ENCODE measurements at places on chromosomes 5 and 9.

DNA sequence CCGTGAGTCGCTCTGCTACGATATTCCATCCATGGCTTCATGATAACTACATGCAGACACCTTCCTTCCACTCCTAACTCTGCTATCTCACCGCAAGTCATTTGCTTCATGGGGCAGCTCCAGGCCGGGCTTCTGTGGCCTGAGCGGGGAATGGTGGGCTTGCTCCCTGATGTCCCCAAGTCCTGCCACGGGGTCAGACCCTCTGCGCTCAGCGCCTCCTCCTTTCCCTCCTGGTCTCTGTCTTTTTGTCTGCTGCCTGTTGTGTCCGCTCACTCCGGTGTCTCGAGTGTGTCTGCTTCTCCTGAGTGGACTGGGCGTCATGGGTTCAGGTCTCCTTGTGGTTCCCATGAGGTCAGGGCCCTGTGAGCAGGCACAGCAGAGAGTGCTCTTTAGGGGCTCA, 139.6 kb downstream of the CACNA1B start:
- no peak for DNase-seq

DNA sequence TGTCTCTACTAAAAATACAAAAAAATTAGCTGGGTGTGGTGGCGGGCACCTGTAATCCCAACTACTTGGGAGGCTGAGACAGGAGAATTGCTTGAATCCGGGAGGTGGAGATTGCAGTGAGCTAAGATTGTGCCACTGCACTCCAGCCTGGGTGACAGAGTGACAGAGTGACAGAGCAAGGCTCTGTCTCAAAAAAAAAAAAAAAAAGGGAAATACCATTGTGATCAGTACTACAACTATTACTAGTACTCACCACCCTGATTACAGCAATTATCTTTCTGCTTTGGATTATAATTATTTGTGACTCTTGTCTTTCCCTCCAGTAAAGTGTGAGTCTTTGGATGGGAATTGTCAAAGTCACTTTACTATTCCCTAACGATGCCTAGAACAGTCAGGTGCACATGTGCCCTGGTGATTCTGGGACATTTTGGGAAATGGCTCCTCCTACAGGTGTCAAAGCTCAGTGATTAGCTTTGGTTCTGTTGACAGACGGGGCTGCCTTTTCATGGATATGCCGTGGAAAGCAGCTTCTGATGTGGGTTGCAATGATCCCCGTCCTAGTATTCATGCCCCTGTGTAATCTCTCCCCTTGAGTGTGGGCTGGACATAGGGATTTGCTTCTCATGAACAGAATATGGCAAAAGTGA, 31.8 kb upstream of the FRRS1L start:
- DNase-seq: no peak

DNA sequence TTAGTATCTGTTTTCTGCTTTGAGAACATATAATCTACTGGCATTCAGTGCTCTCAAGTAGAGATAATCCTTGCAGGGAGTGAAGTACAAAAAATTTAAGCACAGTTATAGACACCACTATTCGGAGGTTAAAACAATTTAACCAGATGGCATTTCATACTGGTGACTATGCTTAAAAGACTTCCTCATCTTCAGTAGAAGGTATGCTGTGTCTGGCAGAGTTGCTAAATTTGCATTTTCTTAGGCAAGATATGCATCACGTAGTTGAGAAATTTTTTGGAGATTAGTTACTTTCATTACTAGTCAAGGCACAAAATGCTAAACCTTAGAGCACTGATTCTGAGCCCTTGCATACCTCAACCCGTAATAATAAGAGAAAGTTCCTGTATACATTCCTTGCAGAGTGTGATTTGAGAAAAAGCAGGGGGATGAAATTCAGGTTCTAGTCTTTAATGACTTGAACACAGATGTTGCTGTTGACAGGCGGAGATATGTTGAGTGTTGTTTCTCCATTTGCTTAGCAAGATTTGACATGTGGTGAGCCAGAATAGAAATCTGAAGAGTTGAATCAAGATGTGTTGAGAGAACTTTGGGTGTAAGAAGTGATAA, 70.8 kb upstream of the STARD4 start:
- DNase-seq: no peak

DNA sequence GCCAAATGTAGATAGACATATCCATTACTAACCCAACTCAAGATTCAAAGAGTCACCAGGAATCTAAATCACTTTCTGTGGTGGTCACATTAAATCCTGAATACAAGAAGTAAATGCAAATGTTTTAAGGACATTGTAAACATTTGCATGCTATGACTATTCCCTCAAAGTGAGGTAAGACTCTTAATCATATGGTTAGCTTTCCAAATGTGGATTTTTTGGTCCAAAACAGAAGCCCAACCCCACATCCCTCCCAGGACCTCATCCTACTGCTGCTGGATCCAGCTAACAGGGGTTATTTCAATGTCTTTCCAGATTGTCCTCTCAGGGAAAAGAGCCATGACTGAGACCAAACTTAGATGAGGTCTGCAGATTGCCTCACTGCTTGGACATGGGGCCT, 228.1 kb upstream of the PANK3 start:
- no peak for DNase-seq

- DNase-seq: no peak
Observed at GRCh38 chr5:96930058-96930457, 5.8 kb upstream of the LNPEP start.

DNA sequence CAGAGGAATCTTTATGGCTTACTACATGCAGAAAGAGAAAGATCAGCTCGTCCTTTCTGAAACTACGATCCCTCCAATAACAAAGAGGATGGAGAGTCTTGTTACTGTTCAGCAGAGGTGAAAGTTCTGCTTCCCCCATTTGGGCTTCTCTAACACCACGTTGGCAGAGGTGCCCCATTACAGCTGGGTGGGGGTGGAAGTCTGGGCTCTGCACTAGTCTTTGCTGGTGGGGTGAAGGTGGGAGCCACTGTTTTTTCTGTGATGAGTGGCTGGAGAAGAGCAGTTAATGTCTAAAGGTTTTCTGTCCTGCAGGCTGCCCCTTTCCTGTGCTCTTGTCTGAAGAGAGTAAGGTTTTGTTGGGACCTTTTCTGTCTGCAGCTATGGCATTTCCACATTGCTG, 64.7 kb upstream of the OTULINL start:
- DNase-seq: no peak

GRCh38 chr9:88748566-88749261, 213.7 kb downstream of the NXNL2 start:
- DNase-seq: no peak

DNA sequence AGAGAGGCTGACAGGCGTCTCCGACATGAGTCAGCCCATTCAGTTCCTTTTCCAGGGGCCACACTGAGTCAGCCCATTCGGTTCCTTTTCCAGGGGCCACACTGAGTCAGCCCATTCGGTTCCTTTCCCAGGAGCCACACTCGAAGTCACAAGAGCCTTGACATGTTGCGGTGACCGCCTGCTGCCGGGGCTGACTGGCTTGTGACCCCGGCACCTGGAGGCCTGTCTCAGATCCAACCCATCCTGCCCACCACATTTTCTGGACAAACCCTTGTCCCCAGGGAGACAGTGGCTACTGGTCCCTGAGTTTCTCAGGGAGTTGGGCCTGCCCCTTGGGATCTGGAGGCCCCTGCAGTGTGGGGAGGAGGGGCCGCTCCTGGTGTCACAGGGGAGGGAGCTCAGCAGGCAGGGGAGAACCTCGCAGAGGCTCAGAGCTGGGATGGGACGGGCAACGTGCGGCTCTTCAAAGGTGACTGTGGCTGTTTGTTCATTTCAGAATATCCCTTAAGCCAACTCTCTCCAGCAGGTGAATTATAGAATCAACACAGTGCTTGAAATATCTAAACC, 40.5 kb upstream of the LPCAT1 start:
- DNase-seq: no peak

DNA sequence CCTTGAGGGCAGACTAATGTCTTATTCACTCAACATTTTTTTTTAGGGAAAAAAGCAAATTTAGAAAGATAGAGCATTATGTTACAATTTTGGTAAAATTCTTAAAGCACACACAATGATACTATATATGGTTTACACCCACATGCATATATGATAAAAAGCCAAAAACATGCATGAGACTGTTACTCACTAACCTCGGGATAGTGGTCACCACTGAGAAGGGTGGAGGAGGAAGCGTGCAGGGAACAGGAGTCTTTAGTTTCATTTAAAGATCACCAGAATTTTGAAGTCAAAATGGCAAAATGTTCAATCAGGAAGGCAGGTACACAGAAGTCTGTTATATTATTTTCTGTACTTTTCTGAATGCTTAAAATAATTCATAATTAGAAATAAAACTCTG, 9.2 kb downstream of the ARL15 start:
- no peak for DNase-seq

DNA sequence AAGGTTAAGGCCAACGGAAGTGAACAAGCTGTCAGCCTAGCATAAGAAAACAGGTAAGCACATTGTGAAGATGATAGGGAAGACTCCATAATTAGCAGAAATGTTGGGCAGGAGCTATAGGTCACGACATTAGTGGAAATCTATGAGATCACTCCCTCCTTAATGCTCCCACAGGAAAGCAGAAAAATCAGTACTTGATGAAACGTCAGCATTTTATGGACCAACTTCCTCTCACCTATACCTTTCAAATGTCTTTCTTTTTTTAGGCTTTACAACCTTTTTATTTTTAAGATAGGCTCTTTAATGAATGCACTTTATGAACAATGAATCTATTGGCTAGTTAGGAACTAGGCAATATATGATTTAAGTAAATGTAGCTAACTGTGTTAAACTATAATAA, 29.4 kb upstream of the HCN1 start:
- no peak for DNase-seq

GRCh38 chr9:94875300-94876020, 149.0 kb downstream of the AOPEP start:
- peak; percentile 22 for DNase-seq

DNA sequence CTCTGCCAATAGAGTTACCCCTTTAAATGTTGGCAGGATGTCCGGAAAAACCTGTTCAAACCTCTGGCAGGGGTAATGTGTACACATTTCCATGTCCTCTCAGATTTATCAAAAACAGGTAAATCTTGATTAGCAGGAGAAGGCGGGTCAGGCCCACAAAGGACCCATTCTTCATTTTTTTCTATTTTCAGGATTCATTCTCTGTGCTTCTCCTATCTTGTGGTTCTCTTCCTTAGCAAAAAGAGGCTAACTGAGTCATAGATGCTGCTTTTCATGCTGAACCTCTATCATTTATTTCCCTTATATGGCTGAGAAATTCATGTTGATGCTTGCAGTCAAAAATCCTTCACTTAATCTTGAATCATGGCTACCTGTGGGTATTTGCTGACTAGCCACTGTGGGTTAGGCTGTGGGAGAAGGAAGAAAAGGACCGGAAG, 112.7 kb upstream of the IQGAP2 start:
- DNase-seq: no peak

DNA sequence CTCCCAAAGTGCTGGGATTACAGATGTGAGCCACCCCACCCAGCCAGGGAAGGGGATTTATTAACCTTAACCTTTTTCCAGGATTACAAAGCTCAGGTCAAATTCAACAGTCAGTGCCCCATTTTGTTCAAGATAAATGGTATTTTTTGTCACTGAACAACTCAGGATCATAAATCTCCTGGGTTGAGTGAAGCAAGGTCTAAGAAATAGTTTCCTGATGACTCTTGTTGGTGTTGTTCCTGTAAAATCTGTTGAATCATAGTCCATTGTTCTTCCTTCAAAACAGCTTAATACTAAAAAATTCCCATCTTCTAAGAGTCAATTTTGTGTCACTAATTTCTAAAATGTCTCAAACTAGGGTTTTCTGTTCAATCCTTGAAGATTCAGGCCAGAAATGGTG, 33.9 kb upstream of the JMY start:
- no peak for DNase-seq

DNA sequence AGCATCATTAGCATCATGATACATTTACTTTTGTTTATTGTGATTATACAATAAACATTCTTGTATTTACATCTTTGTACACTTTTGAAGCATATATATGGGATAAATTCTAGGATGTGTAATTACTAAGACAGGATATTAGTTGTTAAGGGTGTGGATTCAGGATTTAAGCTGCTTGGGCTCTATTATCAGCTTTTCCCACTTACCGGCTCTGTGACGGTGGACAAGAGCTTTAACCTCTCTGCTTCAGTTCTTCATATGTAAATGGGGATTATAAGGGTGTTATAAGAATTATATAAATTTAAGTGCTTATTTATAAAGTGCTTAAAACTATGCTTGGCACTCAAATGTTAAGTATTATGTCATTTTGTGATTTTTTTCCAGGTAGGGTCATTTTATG, 131.1 kb downstream of the FER start:
- no peak for DNase-seq

DNA sequence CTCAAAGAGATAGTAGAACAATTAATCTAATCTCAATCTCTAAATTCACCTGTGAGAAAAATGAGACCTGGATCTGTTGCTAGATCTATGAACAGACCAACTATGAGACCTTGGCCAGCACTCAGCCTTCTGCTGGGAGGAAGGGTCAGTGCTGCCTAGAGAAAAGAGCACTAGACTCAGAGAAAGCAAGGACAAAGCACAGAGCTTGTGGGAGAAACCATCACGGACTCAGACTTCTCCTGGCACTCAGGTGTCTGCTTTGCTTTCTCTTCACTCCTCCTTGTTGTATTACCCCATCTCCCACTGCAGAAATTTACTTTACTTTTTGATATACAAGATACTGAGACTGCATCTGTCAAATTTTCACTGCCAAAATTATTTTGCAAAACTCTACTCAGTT, 890.0 kb upstream of the NUDT12 start:
- DNase-seq: no peak

- no peak for DNase-seq
Observed at GRCh38 chr5:133284306-133284705, 232.5 kb downstream of the HSPA4 start.

- no peak for DNase-seq
Observed at GRCh38 chr5:114367029-114367428, 5.2 kb downstream of the KCNN2 start.

DNA sequence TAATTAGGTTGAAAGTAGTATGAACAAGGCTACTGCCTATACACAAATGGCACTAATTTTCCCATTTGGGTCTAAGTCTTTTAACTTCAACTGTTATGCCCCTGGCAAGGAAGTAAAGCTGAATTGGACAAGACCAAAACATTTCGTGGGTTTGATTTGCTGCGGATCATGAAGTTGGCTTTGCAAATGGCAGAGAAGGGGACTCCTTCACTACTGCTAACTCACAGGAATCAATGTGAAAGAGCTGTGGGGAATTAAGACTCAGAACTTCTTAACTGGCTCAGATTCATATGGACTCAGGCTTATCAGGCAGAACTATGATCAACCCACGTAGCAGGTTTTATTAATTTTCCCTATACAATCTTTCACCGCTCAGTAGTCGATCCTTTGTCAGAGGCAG, 73.8 kb upstream of the IFNE start:
- DNase-seq: no peak

All from GM12891 (cell line).